HT1080 (cell line): ENCODE measurements at places on chromosomes 6 and 20. TPM values are rescaled to one million over a fixed set of nuclear protein-coding genes. Genes with fewer than 3 reads are reported as not detected.
A peak's percentile ranks its signal among the peaks of the same experiment; 100 is the strongest.

GRCh38 chr20:51337126-51337805, 205.3 kb downstream of the NFATC2 start:
- no peak for DNase-seq

DNA sequence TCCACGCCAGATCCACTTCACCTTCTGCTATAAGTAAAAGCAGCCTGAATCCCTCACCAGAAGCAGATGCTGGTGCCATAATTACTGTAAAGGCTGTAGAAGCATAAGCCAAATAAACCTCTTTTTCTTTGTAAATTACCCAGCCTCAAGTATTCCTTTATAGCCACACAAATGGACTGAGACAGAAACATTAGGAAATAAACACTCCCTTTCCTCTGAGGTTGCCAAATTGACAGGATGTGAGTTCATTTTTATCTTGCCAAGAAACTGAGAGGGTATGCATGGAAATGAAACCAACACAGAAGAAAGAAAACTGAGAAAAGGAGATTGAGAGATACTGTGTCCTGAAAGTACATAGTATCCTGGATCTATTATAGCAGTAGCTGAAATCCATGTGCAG, 481.2 kb downstream of the HAO1 start:
- peak; percentile 41 for DNase-seq

GRCh38 chr6:149049230-149049629, 268.3 kb upstream of the TAB2 start:
- peak; percentile 59 for DNase-seq

GRCh38 chr6:139597771-139598755, 223.6 kb upstream of the CITED2 start:
- peak; percentile 66 for DNase-seq

DNA sequence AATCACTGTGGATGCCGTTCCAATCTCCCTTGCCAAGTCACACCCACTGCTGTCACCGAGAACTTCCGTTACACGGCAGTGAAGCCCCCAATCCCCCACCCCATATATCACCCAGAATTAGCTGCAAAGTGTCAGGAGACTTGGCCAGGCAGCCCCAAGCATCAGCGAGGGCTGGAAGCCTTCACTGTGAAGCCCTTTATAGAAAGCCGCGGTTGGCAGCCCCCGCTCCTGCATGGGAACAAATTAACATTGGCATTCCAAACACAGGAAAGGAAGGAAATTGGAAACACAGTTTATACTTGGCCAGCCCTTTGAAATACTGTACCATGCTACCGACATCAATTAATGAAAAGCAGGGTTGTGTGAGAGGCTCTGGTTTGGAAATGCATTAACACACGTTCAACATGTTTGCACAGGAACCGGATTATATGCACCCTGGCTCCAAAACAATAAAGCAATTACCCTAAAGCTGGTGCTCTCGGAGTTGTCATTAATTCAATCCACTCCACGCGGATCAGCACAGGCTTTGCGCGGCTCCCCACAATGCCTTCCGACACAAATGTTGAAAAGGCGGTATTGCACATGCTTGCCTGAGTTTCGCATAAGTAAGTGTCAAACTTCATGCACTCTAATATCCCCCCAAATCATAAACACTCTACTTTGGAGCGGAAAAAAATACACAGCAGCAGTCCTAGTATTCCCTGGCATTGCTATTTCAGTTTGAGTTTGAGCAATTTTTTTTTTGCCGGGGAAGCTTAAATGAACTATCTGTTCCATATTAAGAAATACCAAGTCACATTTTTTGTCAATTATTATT, 7.1 kb downstream of the BMP7 start:
- DNase-seq = no peak

- no peak for DNase-seq
These were observed 43.9 kb downstream of the HLA-A start for GRCh38 chr6:29986179-29986781.

DNA sequence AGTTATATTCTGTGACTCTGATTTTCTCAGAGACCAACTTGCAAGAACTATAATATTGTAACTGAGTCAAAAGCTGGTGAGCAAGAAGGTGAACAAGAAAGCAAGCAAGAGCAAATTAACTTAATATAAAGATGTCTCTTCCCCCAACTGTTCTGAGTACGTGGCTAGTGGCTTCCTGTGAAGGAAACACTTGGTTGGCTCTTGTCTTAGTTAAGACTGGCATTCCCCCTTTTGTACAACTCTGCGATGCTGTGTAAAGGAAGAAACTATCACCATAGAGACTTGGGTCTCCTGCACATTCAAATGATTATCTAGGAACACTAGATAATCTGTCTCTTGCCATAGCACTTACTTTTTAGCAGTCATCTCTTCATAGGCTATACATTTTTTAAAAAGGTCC, 47.3 kb upstream of the TNFAIP3 start:
- no peak for DNase-seq

GRCh38 chr20:50350510-50351249, 159.5 kb upstream of the PTPN1 start:
- no peak for DNase-seq

GRCh38 chr20:14958626-14959025, 621.2 kb upstream of the FLRT3 start:
- DNase-seq = no peak

- no peak for DNase-seq
These were observed 4.4 kb upstream of the RUNX2 start for GRCh38 chr6:45323656-45324224.

DNA sequence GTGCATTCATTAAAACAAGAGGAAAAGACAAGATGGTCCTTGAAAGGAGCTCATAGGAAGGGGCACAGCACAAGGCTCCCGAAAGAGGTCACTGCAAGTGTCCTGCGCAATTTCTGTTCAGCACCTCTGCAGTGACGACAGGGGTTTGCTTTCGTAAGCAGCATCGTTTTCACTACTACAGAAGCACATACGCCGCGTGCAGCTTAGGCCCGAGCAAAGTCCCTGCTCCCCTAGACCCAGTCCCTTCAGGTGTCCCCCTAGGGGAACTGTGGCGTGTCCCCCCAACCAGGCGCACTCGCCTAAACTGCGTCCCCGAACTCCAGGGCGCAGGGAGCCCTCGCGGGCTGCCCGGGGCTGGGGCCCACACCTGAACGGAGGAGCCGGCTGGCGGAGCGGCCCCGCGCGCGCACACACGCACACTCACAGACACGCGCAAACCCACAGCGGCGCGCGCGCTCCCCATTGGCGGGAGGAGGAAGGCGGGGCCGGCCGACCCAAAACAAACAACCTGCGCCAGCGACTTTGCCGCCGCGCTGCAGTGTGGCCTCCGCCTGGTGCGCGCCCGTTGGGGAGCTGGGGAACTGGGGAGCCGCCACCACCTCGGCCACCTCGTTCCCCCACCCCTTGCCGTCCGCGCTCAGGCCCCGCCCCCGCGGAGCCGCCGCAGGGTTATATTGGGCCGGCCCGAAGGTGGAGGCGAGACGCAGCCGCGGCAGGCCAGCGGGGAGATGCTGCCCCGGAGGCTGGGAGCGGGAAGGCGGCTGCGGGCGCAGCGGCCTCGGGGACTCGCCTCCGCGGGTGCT, at the start of gene FOXQ1:
TSS of gene FOXQ1 (plus strand) at position 699 of the 803 bp plus-strand sequence. CDS start 607 bp downstream, outside the sequence.
- no peak for DNase-seq

DNA sequence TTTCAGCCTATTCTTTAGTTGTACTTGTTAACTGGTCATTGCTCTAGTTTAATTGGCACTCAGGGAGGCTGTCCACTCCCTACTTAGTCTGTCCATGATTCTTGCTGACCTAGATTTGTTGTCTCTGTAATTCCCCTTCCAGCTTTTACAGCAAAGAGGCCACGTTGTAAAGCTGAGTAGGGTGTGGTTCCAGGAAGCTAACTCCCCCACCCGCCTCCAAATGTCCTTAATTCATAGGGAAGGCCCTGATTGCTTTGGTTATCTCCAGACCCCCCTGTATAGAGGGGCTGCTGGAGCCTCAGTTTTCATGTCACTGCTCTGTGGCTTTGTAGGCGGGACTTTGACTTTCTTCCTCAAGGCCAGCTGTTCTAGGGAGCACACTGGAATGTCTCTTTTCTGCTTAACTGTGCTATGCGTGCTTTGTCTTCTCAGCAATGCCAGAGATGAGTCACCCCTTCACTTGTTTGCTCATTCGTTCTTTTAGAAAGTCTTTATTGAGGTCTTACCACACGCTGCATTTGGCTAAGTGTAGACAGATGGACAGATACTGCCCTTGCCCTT, 175.1 kb upstream of the JAG1 start:
- peak; percentile 90 for DNase-seq

Gene TSPO2
- total RNA-seq = 0.34 and 0.43 TPM in 2 replicates

Gene SERPINB6
- 45.9 and 52.6 TPM in 2 replicates for total RNA-seq

Gene CPXM1
- total RNA-seq = not detected in 2 replicates

Gene CNBD2
- total RNA-seq = 5.5 and 7.4 TPM in 2 replicates

Gene TMEM14A
- 48.9 and 50.5 TPM in 2 replicates for total RNA-seq

Gene TMEM200A
- total RNA-seq = 21.3 and 23.2 TPM in 2 replicates

Gene ADGB
- total RNA-seq = not detected in 2 replicates

Gene RAET1E
- total RNA-seq = 11.3 and 14.6 TPM in 2 replicates

Gene ITPR3
- 32.5 and 38.3 TPM in 2 replicates for total RNA-seq
